ENCODE measurements at places on chromosomes 12 and 14.

GRCh38 chr14:92241966-92242595, 80.9 kb upstream of the SLC24A4 start:
- no peak for DNase-seq

DNA sequence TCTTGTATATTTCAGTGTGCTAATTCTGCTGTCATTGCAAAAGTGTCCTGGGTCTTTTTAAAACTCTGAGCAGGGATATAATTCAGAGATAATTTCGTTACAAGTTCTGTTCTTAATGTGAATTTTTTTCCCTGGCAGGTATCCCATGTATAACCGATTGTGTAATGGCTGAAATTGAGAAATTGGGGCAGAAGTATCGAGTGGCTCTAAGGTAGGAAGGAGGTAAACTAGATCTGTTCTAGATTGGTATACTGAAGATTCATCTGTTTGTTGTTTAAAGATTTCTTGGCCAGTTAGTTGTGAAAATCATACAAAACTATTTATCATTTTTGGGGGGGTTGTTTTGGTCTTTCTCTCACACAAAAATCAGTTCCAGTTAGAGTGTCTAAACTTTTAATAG, 10.2 kb downstream of the FCF1 start:
- no peak for DNase-seq

DNA sequence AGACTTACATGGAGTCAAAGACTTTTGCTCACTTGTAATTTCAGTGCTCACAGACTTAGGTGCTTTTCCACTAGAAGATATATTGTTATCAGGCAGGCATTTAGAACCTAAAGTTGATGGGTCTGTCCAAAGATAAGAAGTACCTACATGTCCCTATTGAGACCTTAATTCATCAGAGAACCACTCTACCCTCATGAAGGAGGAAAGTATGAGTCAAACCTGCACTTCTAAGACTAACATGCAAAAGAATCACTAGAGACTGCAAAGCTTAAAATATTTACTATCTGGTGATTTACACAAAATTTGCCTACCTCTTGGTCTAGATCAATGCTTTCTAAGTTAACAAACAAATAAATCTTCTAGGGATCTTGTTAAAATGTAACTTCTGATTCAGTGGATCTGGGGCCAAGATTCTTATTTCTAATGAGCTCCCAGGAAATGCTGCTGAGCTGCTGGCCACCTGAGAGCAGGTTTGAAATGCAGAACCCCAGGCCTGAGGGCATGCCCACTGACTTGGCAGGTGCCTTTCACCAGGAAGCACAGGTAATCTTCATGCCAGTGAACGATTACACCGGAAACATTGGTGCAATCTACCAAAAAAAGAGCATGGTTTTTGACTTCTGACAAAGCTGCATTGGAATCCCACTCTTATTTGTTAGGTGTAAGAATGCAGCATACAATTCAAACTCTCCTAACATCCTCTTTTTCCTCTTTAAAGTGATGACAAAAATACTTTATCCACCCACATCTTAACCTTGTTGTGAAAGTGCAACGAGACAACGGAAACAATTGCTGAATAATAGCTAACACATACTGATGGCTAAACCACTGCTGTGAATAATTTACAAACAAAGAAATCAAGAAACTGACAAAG, 214.2 kb downstream of the ADAMTS20 start:
- no peak for DNase-seq

DNA sequence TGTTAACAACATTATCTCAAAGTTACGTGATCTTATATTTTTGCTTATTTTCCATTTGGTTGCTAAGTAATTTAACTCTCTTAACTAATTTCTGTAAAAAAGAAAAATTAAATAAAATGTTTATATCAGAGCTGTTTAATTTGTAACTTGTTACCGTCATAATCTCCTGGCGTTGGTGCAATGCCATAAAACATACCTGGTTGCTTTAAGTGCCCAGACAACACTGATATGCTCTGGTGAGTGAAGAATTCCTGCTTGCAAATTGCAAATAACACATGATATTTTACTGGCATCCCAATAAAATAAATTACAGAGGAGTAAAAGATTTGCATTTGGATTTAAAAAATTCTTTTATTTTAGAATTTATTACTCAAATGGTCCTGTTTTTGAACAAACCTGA, 640.1 kb upstream of the MIS18BP1 start:
- no peak for DNase-seq

- no peak for DNase-seq
These were observed 47.7 kb upstream of the MBIP start for GRCh38 chr14:36367985-36368774.

DNA sequence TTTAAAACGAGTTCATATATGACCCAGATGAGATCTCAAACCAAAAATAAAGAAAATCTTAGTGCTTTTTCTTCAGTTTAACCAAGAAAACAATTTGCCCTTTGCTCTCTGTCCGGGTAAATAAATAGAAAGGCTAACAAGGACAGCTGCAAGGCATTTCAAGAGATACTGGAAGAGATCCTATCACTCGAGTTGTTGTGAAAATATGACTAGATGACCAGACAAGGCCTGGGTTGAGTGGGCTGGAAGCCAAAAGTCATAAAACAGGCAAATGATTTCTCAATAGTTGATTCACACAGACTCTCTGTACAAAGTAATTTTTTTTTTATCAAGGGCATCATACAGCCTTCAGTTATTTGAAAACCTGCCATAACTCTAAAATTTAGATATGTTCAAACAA, 55.9 kb upstream of the AVPR1A start:
- no peak for DNase-seq

- DNase-seq, result no peak
These were observed 487.5 kb downstream of the TMEM121 start for GRCh38 chr14:106013879-106014376.

DNA sequence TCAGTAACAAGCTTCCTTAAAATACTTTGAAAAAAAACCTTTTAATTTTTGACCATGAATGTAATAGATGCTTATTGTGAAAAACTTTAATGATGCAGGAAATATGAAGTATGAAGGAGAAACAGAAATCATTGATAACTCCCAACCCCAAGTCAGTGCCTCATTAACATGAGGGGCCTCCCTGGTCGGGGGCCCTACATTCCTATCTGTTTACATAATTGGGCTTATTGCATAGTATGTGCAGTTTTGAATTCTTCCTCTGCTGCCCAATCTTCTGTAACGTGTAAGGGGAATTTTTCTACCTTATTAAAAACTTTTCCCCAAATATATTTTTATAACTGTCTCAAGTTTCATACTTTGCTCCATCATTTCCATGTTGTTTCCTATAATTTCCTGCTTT, 63.0 kb downstream of the SLC25A47 start:
- DNase-seq, result no peak

- no peak for DNase-seq
These were observed 580.9 kb downstream of the DIO2 start for GRCh38 chr14:79630288-79630960.

DNA sequence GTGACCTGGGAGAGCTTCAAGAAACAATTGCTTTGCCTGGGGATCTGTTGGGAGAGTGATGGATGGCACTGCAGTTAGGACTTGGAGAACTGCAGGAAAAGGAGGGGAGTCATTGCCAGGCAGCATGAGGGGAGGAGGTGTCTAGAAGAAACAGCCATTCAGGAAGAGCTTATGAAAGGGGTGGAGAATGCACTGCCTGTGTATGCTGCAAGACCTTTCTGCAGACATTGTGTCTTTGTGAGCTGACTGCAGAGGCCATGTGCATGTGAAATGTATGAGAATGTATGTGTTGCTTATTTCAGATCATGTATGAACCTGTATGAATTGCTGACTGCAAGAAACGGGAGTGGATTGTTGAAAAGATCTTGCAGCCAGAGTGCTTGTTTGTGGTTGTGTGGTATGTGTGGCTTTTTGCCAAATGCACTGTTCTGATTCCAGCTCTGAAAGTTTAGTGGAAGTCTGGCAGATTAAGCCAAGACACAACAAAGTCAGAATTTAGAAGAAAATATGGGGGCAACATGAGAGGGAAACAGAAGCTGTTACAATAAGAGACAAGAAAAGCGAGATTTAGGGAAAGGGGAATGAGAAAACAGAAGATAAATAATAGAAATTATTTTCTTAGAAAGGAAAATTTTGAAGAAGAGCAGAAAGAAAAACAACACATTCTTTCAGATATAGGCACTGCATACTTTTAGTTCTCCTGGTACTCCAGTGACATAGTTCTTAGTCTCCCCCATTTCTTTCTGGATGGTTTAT, 9.8 kb upstream of the RIMKLB start:
- DNase-seq, result peak; percentile 51

DNA sequence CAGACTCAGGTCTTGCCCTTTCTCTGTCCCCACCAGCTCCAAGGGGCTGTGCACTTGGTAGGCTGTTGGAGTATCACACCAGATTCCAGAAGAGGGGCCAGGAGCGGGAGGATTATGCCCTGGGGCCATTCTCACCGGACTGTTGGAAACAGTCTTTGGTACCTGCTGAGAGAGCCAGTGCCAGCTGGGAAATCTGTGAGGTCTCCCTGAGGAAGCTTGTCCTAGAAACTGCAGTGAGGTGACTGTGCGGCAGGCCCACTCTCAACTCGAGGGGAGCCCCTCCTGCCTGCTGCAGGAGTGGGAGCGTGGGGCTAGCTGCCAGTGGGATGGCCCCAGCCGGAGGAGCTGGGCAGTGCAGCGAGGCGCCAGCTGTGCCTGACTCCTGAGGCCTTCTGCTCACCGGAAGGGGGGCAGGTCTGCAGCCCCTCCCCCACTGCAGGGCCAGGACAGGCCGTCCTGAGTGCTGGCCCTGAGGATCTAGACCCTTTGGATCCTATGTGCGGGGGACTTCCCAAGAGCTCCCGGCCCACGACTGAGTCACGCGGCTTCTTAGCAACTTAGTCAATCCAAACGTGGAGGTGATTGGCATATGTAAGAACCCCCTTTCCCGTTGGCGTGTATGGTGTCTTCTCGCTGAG, 295.2 kb downstream of the CACNA1C start:
- DNase-seq, result no peak

DNA sequence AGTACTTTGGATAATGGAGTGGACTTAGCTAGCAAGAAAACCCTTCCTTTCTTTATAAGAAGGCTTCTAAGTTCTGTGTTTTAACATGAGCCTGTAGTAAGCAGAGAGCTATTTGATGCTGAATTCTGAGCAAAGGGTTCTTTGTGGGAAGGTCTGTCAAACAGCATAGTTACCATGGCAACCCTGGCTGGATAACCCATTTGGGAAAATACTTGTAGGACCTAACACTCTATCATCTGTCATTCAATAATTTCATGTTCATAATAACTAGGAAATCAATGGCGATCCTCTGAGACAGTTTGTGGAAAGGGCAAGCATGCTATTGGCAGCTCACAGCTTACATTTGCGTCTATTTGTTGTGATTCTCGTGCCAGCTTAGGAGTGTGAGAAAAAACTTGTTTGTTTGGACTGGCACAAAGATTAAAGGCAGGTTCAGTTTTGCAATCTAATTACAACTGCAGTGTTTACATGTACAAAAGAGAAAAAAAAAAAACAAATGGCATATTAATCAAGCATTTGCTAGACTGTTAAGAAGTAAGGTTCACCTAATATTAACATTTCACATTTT, 219.2 kb downstream of the PDZRN4 start:
- DNase-seq, result no peak

- DNase-seq, result peak; percentile 14
These were observed 392.9 kb downstream of the NOVA1 start for GRCh38 chr14:26204728-26205479.

GRCh38 chr12:126424696-126425095, 1359.5 kb downstream of the AACS start:
- DNase-seq, result no peak

- DNase-seq, result no peak
These were observed 91.0 kb downstream of the VRK1 start for GRCh38 chr14:96888158-96888557.

- DNase-seq, result no peak
These were observed 709 bp downstream of the HAL start for GRCh38 chr12:95995238-95996031.

GRCh38 chr12:82686168-82687020, at the start of gene TMTC2:
Gene TMTC2 (plus strand): TSS chr12:82686906.
- peak; percentile 89 for DNase-seq

DNA sequence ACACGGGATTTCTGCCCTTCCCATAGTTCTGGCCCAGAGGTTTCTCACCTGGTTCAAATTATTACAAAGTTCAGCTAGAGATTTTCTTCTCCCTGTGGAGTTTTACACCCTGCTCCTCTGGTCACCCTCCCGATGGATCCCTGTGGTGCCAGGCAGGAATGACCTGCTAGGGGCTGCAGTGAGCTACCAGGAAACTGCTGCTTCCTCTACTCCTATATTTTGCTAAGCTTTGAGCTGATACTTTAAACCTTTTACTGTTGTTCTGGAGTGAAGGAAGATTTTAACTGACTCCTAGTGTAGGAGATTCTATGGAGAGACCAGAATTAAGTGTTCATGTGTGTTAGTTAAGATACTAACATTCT, 30.4 kb upstream of the LRIG3 start:
- DNase-seq, result no peak

- no peak for DNase-seq
These were observed 170.9 kb downstream of the SLC6A15 start for GRCh38 chr12:84741692-84742091.

- no peak for DNase-seq
These were observed 34.1 kb upstream of the TUBA1C start for GRCh38 chr12:49230805-49231194.

GRCh38 chr12:127389923-127390322, 877.0 kb upstream of the TMEM132C start:
- no peak for DNase-seq

DNA sequence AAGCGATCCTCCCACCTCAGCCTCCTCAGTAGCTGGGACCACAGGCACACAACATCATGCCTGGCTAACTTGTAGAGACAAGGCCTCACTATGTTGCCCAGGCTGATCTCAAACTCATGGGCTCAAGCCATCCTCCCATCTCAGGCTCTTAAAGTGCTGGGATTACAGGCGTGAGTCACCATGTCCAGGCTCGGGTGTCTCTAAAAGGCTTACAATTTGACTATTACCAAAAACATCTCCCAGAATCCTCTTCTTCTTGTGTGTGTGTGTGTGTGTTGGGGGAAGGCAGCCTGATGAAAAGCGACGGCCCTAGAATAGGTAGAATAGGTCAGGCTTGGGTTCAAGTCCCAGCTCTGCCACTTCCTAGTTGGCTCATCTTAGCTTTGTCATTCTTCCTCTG, 16.8 kb downstream of the MSI1 start:
- DNase-seq, result no peak

- DNase-seq, result no peak
These were observed 6.9 kb downstream of the FAM186B start for GRCh38 chr12:49598527-49598926.

GRCh38 chr12:65152012-65152411, 17.4 kb upstream of the LEMD3 start:
- no peak for DNase-seq

DNA sequence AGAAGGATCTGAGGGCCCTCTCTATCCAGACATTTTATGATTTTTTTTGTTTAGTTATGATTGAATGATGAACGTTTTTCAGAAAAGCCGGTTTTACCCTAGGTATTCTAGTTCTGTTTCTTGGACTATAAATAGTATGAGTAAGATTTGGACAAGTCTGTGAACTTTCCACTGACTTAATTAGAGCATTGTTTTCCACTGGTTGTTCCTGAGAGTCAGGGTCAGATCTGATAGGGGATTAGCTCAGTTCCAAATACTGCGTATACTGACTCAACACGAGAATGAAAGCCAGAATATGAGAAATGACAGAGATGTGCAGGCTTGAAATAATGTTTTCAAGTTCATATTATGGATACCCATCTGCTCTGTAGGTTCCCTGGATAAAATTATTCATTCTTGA, 361.6 kb downstream of the AEBP2 start:
- no peak for DNase-seq

- DNase-seq, result no peak
These were observed 7.4 kb upstream of the SLC25A29 start for GRCh38 chr14:100313464-100314230.

- DNase-seq, result no peak
These were observed 28.3 kb upstream of the FZD10 start for GRCh38 chr12:130133851-130134562.
